Stimulated activated CD4-positive, alpha-beta T cell treated with anti-CD3 and anti-CD28 coated beads, Interleukin-4, amount 100 ng/mL, for 4 hours (primary cell): ENCODE measurements at places on chromosomes 1 and 21.
A peak's percentile ranks its signal among the peaks of the same experiment; 100 is the strongest.

- no peak for DNase-seq
Observed at GRCh38 chr1:52814465-52814864, 28.1 kb upstream of the ZYG11A start.

GRCh38 chr1:46466477-46467182 is 23.0 kb upstream of the DMBX1 start:
- no peak for DNase-seq

- DNase-seq: no peak
Observed at GRCh38 chr1:66326867-66327266, 207.1 kb upstream of the SGIP1 start.

- DNase-seq: no peak
Observed at GRCh38 chr1:62424411-62424810, 12.4 kb upstream of the USP1 start.

DNA sequence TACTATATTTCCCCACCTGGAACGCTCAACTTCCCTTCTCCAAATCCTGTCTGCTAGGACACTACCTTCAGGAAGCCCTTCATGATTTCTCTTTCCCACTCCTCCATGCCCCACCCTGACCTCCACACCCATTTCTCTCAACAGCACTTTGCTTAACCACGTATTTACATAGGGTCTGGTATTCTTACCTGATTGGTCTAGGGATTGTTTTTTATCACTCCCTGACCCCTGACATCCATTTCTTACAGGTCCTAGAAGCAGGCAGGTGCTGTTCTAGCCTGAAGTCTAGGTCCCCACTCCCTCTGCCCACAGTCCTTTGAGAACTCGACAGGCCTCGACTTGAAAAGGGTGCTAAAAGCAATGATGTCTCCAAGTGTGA is 47.5 kb downstream of the DMAP1 start:
- no peak for DNase-seq

GRCh38 chr1:118504221-118504644 is 319.2 kb upstream of the SPAG17 start:
- no peak for DNase-seq

DNA sequence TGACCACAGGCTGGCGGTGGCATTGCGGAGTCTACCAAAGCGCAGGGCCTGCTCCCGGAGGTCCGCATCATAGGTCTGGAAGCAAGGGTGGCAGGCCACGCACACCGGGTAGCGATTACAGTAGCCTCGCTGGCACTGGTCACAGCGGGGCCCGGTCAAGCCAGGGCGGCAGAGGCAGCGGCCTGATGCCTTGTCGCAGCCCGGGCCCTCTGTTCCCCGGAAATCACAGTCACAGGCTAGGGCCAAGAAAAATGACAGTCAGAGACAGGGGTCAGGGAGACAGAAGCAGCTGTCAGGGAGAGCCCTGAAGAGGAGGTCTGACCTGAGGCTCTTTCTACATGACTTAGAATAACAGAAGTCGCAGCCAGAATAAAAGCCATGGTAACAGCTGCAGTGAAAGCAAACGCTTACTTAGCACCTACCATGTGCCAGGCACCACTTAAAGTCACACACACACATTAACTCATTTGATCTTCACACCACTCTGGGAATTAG is 26.4 kb downstream of the LAMB3 start:
- DNase-seq: no peak

GRCh38 chr1:44684525-44684924 is 10.0 kb downstream of the ARMH1 start:
- DNase-seq: no peak

DNA sequence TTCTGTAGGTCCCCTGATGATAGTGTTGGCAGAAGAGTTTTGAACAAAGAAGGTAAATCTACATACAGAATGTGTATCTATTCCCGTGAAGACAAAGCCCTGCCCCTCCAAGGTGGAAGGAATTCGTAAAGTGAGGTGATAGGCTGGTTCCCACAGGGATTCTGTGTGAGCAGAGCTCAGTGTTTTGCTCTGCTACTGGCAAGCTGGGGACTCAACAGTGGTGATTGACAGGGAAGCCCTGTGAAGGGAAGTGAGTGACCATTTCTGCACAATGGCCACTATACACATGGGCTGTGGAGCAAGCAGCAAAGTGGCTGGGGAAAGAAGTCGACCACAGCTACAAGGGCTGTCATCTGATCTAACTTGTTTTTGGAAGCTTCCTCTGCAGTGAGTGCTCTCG is 90.0 kb upstream of the LRRN2 start:
- no peak for DNase-seq

GRCh38 chr1:44297695-44298400 is 57.2 kb downstream of the ERI3 start:
- no peak for DNase-seq

- DNase-seq: peak; percentile 28
Observed at GRCh38 chr1:15352128-15352957, 57.3 kb upstream of the EFHD2 start.

DNA sequence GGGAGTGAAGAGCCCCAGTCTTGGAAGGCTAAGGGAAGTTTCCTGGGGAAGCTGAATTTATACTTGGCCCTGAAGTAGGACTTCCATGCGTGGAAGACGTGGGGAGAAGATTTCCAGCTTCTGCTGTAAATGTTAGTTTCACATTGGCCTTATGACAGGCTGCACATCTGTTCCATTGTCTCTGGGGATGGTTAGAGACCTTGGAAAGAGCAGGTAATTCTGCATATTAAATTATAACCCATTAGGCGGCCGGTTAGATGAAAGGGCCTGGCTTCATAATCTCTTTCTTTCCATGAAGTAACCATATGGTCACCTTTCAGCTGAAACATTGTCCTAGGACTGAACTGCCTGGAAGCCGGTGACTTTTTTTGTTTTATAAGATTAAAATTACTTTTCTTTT is 37.5 kb downstream of the DPT start:
- DNase-seq: no peak

DNA sequence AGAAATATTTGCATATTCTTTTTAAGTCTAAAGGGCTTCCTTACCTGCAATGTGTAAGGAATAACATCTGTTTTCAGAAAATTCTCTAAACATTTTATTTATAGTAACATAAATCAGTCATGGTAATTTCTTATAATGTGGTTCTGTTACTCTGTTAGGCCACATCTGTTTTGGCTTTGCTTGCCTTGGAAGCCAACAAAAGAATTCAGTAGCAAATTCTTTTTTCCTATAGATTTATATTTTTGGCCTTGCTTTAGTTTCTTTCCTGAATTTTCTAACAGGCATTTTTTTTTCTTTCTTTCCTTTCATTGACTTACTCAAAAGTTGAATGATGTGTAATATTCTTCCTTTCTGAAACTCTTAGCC is 72.2 kb downstream of the OSBPL9 start:
- no peak for DNase-seq

DNA sequence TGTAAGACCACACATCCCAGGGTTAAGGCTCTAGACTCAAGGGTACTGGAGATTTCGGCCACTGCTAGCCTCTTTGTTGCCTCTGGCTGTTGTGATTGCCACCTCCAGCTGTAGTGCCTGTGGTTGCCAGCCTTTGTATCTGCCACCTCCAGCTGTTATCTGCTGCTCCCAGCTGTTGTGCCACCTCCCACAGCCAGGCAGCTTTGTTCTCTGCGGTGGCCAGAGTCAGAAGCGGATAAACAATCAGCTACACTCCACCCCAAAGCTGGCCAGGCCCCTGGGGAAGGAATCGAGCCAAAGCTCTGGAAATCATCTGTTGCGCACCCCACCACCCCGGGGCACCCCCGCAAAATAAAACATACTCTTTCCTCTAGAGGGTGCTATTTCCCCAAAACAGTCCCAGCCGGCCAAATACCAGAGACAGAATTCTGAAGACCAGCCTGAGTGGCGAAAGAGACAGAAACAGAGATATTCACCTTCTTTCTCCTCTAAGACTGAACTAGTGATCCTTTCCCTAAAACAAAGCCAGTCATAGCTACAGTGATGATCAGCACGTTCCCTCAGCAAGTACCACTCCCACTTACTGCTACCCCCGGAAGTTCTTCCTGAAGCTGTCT is 14.8 kb upstream of the PIGM start:
- DNase-seq: no peak

GRCh38 chr21:29718081-29718815 is 221.5 kb downstream of the GRIK1 start:
- no peak for DNase-seq

GRCh38 chr1:40315795-40316594 is 1.1 kb downstream of the COL9A2 start:
- peak; percentile 19 for DNase-seq

DNA sequence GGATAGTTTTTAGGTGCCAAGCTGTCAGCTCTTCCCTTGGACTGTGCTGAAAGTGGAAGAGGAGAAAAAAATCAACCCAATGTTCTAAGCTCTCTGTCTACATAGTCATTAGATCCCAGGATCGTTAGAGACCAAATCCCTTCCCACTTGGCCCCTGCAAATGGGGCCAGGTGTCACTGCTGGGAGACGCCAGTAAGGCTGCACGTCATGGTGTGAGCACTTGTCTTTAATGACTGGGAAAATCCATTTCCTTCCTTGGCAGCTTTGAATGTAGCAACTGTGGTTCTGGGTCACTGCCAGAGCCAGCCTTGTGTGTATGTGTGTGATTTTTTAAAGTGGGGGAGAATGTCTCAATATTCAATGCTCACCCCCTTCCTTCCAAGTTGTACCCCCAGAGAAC is 59.9 kb downstream of the MAN1C1 start:
- no peak for DNase-seq

GRCh38 chr1:115430441-115431158 is 92.6 kb upstream of the NGF start:
- DNase-seq: no peak

- DNase-seq: no peak
Observed at GRCh38 chr1:232597721-232598120, 32.2 kb downstream of the SIPA1L2 start.

- DNase-seq: no peak
Observed at GRCh38 chr1:56586502-56586901, 7.1 kb upstream of the PLPP3 start.

DNA sequence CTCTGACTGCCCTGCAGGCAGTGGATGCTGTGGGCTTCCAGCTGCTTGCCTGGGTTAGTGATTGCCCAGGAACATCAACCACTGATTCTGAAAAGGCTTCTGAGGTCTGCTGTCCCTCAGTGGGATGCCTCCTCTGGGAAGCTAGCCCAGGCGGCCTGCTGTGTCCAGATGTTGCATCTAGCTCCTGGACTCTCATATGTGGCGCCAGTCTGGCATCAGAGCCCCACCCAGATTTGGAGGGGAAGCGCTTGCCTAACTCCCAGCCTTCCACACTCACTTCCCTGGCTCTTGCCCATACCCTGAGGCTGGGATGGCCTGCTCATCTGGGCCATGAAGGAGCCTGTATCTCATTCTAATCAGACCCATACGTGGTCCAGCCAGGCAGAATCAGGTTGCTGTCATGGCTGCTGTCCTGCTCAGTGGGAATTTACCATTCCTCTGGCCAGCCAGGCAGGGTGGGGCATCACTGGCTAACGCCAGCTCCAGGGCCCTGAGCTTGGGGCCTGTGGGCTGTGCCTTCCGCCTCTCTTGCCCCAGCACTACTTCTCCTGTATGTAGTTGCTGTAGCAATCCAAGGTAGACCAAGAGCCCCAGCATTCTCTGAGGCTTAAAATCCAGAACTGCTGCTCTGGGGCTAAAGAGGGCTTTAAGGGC is 4.1 kb downstream of the CSF1 start:
- no peak for DNase-seq

- DNase-seq: no peak
Observed at GRCh38 chr1:234962340-234962989, 166.2 kb downstream of the TOMM20 start.

GRCh38 chr21:35932232-35932911 is 128.0 kb downstream of the SETD4 start:
- DNase-seq: peak; percentile 25
